ENCODE measurements at places on chromosomes 16 and 17. TPM values are rescaled to one million over a fixed set of nuclear protein-coding genes. Genes with fewer than 3 reads are reported as not detected.

- DNase-seq: no peak
Measured at GRCh38 chr16:30022887-30023286, at the start of gene C16orf92. Gene C16orf92, plus strand, starts transcription at chr16:30023198. Its CDS starts 143 bp downstream, at chr16:30023341.

DNA sequence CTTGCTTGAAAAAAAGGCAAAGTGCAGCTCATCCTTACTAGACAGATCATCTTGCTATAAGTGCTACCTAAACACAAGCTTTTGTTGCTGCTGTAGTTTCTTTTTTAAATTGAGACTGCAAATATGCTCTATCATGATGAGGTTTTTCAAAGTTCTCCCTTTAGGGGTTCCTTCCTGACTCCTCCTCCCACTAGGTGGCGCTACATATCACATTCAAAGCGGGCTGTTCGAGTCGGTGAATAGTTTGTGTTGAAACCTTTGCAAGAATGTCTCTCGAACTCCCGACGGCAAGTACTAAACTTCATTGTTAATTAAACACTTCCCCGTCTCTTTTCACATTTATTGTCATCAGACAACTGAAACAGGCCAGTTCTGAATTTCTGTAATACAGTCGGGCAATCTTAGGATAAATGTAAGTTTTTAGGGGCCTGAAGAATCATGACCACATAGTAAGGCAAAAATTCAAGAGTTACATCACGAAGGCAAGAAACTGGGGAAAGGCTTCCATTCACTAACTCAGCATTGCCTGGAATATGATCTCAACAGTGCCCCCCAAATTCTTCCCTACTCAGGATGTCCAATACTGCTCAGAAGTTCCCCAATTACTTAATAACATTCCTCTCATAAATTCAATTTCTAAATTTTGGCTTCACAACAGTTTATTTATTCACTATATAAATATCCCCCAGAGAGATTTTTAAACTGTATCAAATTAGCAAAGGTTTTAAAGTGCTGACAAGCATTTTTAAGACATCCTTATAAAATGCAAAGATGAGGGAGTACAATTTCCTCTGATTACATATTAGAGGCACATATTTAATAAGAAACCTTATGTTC is 6.7 kb downstream of the HS3ST3A1 start:
- DNase-seq: peak; percentile 92

DNA sequence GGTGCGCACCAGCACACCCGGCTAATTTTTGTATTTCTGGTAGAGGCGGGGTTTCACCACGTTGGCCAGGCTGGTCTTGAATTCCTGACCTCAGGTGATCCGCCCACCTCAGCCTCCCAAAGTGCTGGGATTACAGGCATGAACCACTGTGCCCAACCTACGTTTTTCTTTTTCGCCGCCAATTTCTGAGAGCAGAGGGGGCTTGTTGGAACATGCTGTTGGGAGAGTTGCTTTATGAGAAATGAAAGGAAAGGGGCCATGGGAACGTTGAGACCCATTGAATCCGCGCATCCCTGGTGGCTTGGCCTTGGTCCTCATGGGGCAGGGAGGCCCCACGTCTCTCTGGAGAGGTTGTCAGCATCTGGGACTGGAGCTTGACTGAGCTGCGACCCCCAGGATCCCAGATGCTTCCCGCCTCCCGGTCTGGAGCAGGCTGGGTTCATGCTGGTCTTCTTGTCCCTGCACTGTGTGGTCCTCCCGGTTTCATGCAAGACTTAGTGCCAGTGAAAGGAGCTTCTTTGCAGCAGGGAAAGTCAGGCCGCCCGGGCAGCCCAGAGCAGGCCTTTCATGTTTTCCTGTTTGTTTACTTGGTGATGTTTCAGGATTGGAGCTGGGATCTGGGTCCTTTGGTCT is 22.8 kb downstream of the CRISPLD2 start:
- no peak for DNase-seq

DNA sequence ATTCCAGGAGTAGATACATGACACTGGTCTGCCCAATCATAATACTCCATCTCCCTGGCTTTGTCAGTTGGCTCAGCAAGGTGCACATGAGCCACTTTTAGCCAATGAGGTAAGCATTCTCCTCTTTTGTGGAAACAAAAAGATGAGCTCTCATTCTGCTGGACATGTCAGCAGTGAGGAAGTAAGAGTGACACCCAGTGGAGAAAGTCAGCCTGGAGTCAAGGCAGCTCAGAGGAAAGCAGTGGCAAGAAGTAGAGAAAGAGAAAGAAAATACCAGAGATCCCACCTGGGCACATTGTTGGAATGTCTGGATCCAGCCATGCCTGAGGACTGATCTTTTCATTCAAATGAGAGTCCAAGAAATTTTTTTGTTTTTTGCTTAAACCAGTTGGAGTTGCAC is 496.9 kb upstream of the C16orf82 start:
- DNase-seq: no peak

- DNase-seq: no peak
Measured at GRCh38 chr17:39719563-39720355, 10.6 kb downstream of the MIEN1 start.

GRCh38 chr16:84548508-84548907 is 44.0 kb upstream of the MEAK7 start:
- DNase-seq: no peak

- DNase-seq: no peak
Measured at GRCh38 chr16:1613211-1613622, 1.1 kb downstream of the CRAMP1 start.

GRCh38 chr16:54694651-54695050 is 236.0 kb upstream of the IRX5 start:
- no peak for DNase-seq

DNA sequence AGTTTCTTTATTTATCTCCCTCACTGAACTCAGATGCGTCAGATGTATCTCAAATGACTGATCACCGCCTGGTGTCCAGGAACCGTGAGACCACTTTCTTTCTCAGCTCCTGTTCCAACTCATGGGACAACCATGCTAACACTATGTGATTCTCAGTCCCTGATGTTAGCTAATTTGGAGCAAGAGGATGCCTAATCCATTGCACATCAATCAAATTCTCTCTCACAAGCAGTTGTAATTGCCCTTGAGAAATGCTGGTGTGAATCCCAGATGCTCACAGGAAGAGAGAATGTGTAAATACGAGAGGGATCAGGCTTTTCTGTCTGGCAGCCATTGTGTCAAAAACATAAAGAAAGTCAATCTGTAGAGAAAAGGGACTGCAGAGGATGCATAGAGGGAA is 134.9 kb downstream of the WSCD1 start:
- DNase-seq: no peak

DNA sequence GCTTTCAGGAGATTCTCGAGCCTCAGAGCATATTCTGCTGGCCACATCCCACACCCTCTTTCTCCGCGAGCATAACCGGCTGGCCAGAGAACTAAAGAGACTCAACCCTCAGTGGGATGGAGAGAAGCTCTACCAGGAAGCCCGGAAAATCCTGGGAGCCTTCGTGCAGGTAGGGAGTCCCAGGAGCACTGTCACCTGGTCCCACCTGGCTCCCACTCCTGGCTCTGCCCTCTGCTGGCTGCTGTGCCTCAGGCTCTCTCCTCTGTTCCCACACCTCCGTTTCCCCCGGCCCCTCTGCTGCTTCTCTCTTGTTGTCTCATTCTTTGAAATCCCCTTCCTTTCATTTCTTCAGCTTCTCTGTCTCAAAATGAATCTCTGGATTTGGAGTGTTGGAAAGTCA is 16.4 kb downstream of the LPO start:
- DNase-seq: no peak

Gene CLEC18C
- total RNA-seq: 3.6 TPM

Gene WFIKKN1
- total RNA-seq: not detected
